Stimulated activated CD4-positive, alpha-beta T cell treated with anti-CD3 and anti-CD28 coated beads, Interleukin-4, amount 100 ng/mL, for 48 hours (primary cell): ENCODE measurements at places on chromosomes 4 and X.

DNA sequence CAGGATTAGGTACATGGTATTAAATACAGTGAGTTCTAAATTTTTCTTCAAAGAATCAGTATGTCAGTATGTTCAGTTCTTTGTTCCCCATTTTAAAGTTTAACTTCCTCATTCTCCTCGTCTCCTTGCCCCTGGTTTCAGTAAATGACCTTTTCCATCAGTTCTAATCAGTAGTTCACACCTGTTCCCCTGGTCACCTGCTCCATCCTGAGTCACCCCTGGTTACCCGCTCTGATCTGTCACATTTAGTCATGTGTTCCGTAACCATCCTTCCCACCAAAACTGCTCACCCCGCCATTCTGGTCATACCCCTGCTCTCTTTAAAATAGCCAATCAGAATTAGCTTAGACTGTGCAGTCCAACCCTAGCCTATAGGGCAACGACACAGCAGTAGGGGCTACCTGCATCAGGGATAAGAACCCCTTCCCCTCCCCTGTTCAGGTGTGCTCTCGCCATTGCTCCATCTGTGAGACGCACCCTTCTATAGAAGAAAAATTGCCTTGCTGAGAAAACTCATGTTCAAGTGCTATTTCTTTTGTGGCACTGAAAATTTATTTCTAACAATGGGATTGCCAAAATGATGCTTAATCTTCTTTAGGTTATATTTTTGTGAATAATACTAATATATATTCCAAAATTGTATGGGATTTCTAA, 181.3 kb downstream of the OR13H1 start:
- no peak for DNase-seq

DNA sequence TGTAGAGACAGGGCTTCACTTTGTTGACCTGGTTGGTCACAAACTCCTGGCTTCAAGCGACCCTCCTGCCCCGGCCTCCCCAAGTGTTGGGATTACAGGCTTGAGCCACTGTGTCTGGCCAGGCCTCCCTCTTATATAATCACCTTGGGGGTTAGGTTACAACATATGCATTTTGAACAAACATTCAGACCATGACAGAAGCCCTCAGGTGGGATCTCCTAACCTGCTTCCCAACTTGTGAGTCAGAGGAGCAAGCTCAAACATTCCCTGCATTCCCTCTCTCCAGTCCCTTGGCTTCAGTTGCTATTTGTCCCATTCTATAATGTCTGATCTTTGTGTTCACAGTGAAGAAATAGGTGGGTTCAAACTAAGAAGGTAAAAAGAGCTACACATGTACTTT, 76.5 kb upstream of the NRK start:
- no peak for DNase-seq

- no peak for DNase-seq
These were observed 18.8 kb downstream of the BMP3 start for GRCh38 chr4:81049330-81049729.

- DNase-seq: no peak
These were observed 734 bp upstream of the SH3TC1 start for GRCh38 chr4:8198206-8198905.

GRCh38 chr4:8910822-8911315, 39.2 kb upstream of the HMX1 start:
- no peak for DNase-seq

GRCh38 chrX:101217689-101218088, 1.9 kb upstream of the DRP2 start:
- DNase-seq: no peak

- DNase-seq: no peak
These were observed 382.2 kb upstream of the SPOCK3 start for GRCh38 chr4:167616476-167616875.

DNA sequence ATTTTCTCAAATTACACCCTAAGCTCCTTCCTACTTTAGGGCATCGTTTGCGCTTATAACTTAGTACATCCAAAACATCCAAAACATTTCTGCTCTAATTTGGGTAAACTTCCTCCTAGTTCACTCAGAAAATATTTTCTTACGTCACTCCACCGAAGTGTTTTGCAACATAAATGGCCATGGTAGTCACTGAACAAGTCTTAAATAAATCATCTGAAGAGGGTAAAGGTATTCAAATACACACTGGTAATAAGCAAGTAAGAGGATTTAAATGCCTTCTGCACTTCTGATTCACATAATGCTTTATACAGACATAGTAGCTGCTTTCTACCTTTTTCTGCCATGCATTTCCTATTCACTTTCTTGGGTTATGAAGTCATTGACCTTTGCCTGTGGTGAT, 991.9 kb downstream of the NLGN4X start:
- no peak for DNase-seq

DNA sequence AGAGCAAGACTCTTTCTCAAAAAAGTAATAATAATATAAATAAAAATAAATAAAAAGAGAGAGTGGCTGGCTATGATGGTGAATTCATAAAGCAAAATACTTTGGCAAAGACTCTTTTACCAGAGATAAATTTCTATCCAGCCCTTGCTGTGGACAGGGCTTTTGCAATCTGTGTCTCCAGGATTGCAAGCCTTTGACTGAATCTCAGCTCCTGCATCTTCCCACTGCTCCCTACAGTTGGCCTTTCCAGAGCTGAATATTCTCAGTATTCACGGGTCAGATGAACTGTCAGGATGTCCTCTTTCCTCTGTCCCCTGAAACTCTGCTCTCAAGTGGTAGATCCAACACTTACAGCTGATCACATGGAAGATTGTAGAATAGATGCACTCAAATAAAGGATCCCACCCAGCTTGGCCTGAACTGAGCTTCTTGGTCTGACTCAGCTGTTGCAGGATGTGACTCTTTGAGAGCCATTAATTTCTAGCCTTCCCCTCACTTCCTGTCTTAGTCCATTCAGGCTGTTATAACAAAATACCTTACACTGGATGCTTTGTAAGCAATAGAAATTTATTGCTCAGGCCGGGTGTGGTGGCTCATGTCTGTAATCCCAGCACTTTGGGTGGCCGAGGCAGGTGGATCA, 123.4 kb upstream of the GUCY1A1 start:
- DNase-seq: no peak

GRCh38 chr4:11073621-11074051, 355.1 kb downstream of the HS3ST1 start:
- no peak for DNase-seq

GRCh38 chr4:8643441-8643840, 50.9 kb downstream of the CPZ start:
- no peak for DNase-seq

DNA sequence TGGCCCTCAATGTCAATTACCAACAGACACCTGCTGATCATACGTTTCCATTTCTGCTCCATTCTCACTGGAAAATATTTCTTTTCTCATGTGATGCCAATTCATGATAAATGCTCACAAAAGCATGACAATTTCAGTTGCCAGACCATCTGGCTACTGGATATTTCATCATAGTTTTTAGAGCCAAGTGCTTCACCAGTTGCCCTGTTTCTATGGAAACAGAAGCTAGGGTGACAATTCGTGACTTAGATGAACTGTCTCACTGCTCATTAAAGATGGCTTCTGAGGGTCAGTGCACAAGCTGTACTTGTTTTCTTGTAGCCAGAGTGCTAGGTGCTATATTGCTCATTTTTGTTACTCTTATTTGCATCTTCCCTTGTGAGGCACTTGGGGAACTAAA, 184.9 kb downstream of the COMMD8 start:
- no peak for DNase-seq

DNA sequence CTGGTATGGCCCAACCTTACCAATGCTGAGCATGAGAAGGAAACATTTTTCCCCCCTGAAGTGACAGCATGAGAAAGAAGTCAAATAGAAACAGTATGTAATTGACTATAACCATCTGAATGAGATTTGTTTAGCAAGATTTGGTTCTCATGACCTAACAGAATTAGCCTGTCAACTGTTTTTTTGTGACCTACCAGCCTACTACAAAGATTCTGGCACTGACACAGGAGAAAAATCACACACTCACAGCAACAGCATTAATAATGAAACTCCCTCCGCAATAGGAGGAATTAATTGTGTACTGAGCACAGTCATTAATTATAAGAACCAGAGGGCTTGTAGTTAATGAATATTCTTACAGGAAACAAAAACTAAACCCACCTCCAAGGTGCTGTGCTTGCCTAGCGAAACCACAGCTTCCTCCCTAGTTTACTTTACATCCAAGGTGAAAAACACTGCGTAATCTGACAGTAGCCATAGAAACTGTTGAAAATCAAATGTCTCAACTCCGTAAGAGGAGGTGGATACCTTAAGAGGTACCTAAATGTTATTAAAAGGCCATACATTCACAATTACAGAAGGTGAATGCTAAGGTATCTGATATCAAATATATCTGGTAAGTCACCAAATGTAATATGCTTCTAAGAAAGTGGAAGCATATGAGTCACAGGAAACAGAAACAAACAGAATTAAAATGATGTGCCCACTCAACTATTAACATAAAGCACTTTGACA, 34.9 kb downstream of the MMRN1 start:
- no peak for DNase-seq
